ENCODE measurements at places on chromosomes 2 and 18.

DNA sequence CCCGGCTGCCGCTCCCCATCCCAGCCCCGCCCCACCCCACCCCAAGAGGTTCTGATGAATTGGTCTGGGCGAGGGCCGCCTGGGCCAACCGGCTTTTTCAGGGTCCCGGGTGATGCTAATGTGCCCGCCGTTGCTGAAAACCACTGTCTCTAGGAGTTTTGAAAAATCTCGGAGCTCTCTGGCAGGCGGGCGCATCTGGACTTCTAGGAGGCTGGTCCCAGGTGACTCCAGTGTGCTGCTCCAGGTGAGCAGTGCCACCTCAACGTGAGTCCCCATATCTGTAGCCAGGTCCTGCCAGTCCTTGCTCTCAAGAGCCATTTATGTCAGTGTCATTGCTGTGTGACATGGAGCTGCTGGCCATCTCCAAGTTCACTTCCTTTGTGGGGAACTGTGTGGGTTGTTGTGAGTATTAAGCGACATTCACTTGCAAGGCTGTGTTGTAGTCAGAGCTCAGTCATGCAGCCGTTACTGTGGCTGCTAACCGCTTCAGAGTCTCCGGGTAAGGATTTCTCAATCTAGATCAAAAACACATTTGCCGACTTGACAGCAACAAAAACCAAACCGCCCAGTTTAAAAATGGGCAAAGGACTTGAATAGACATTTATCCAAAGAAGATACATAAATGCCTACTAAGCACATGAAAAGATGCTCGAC, at the start of gene RFX8:
Gene RFX8 (minus strand): TSS at position 382 of the 654 bp plus-strand sequence. CDS start 8,264 bp downstream, outside the sequence.
- DNase-seq = no peak

DNA sequence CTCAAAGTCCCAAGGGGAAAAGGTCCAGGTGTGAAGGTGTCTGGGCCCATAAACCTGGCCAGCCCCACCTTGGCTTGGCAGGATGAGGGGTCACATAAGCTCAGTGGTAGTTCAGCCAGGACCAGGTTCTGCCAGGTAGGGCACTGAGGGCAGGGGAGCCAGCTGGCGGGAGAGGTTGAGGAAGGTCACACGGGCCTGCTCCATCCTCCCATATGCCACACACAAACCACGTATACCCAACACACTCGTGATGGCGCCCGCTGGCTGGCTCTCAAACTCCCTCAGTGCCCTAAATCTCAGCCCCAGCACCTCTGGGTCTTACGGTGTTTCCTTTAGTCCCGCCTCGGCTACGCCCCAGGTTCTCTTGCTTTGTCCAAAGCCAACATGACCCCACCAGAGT, 160.5 kb downstream of the ZFP36L2 start:
- DNase-seq = no peak

GRCh38 chr2:43774617-43775016, 778 bp downstream of the DYNC2LI1 start:
- no peak for DNase-seq

GRCh38 chr2:107669335-107669734, 157.4 kb upstream of the RGPD4 start:
- DNase-seq = no peak

GRCh38 chr2:40746191-40746590, 294.3 kb upstream of the SLC8A1 start:
- DNase-seq = no peak

GRCh38 chr2:188326669-188327301, 35.1 kb downstream of the GULP1 start:
- no peak for DNase-seq

- no peak for DNase-seq
These were observed 52.2 kb downstream of the FAM178B start for GRCh38 chr2:96934182-96934495.

DNA sequence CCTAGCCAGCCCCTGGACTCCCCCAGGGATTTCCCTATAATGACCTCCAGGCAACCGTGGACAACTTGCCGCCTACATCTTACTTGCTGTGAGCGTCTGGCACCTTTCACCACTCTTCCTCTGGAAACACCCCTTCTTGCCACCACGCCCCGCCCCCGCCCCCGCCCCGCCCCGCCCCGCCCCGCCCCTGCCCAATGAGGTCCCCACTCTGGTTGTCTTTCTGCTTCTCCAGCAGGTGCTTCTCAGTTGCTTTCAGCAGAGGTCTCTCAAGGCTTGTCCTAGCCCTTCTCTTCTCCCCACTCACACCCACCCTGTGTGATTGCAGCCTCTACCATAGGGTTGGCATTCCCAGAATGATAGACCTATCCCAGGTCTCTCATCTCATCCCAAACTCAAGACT, 214.5 kb downstream of the EN1 start:
- DNase-seq = no peak

DNA sequence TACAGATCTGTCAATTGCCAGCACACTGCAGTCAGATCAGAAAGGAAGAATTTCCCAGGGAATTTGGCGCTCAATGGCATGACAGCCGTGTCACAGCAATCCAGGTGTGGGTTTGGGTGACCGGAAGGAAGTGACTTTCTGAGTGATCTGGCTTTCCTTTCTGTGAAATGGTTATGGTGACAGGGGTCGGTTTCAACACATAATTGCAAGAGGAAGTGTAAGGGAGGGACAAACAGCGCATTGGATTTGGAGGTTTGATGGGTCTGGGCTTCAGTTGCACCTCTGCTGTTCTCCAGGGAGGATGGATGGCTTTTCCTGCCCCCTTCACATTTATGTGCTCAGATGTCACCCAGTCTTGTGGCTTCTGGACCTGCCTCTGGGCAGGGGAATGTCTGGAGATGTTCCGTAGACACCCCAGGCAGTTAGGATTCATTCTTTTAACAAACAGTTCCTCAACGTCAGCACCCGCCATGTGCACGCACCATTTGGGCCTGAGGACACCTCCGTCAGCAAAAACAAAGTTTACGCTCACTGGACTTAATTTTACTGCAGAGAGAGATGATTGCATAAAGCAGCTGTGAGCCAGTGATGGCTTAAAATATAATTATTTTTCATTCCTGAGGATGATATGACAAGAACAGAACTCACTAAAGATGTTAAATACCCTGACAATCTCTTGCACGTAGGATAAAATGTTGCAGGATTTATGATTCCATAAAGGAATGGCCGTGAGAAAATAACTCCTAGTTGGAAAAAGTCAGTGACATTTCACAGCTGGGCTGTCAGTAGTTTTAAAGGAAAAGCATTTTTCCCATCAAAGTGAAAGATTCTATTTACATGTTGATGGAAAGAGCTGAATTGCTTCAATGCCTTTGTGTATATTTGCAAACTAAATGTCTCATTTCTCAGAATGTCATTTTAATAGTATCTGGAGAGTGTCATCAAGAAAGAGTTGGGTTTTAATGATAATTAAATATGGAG, 36.9 kb downstream of the MBP start:
- DNase-seq = no peak

DNA sequence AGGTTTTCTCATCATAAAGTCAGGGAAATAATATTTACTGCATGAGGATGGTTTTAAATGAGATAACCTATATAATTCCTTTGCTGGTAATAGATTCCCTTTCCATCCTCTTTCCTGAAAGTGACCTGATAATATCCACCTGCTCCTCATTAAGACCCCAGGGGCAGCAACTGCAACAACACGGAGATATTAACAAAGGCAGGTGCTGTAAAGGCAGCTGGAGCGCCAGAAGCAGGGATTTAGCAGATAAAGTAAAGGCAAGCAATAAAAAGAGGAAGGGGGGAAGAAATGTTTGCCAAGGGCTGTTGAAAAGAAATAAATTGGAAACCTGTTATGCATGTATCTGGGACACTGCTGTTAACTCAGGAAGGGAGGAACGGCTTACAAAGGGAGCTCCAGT, 472.6 kb upstream of the KLHL29 start:
- DNase-seq = no peak

- no peak for DNase-seq
These were observed 75.1 kb downstream of the ACOXL start for GRCh38 chr2:110807522-110807921.

DNA sequence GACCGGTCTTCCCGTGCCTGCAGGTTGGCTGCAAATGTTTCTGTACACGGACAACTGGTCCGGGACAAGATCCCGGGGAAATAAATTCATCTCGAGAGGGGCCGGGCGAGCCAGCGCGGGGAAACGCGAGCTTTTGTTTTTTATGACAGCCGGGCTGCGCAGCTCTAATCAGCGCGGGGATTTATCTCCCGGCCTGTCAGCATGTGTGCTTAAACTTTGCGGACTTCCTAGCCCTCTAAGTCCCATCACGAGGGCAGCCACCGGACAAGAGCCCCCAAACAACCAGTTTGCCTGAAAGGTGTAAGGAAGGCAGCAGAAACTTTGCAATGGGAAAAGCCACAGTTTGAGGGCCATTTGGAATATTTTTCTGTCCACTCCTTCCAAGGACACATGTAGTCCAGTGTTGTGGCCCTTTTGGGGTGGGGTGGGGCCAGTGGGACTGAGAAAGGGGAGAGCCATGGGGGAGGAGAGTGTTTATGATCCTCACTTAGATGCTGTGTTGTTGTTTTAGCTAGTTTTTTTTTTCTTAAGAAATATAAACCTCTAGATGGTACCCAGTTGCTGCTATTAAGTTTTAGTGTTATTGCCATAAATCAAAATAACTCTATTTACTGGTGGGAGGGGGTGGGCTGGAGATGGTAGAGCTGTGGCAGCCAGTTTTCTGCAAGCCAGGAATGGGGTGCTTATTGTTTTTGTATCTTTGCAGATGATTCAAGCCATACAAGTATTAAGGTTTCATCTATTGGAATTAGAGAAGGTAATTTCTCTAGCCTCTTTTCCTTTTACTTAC, 6.0 kb downstream of the MEIS1 start:
- DNase-seq = no peak

GRCh38 chr2:165627470-165627869, 158.0 kb downstream of the CSRNP3 start:
- no peak for DNase-seq

- no peak for DNase-seq
These were observed 6.5 kb downstream of the MOGAT1 start for GRCh38 chr2:222677981-222678380.

- no peak for DNase-seq
These were observed 294.3 kb upstream of the KCNH7 start for GRCh38 chr2:163132850-163133249.

DNA sequence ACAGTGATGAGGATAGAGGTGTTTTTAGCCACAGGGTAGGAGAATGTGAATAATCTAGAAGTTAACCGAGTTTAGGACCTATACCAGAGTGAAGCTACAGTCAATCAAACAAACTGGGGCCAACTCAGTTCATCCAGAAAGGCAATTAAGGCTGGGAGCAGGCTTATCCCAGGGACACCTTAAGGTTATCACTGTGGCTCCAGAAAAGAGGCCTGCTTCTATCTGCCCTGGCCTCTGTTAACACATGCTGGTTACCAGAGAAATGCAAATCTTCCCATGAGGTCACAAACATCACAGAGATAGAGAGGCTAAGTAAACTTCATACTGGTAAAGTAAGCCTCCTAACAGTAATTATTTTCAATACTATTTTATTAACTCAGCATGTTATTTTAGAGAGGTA, 93.2 kb upstream of the GRB14 start:
- no peak for DNase-seq

GRCh38 chr2:41321351-41321750, 726.5 kb upstream of the PKDCC start:
- DNase-seq = no peak

DNA sequence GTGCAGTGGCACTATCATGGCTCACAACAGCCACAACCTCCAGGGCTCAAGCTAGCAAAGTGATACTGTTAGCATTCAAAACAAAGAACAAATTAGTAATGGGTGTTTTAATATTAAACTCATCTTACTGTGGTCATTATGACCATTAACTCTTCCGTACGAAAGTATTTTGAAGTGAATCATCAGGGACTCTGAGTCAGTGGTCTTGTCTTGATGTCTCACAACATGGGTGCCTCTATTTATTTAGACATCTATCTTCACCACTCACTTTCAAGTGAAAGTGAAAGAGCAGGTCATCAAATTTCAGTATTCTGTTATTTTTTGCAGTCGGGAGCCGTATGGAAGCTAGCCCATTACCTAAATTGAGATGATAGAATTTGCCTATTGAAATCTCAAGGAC, 1118.2 kb downstream of the DPP10 start:
- DNase-seq = no peak

DNA sequence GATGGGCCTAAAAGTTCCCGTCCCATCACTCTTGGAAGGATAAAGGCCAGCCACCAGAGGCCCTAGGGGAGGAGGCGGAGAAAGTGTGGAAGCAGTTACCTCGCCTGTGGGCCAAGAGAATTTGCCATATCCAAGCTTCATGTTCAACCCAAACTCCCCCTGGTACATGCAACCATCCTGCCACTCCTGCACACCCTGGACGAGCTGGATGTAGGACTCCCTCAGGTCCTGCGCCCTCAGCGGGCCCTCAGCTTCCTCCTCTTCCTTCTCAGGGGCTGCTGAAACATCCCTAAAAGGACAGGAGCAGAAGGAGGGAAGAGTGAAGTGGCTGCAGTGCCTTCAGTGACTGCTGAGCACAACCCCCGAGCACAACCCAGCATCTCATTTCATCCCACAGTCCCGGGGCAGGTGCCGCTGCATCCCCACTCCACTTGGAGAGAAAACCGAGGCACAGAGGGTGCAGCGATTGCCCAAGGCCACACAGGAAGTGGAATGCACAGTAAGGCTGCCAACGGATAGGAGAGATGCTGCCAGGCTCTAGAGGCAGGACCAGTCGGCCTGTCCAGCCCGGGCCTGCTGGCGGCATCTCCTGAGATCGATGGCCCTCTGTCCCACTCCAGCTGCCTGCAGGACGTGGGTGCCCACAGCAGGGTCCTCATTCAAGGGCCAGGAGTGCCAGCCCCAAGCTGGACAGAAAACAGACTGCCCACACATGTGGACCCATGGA, 2.9 kb downstream of the ANKMY1 start:
- no peak for DNase-seq

- DNase-seq = peak; percentile 37
These were observed 223.7 kb downstream of the CYP26B1 start for GRCh38 chr2:71923887-71924533.

DNA sequence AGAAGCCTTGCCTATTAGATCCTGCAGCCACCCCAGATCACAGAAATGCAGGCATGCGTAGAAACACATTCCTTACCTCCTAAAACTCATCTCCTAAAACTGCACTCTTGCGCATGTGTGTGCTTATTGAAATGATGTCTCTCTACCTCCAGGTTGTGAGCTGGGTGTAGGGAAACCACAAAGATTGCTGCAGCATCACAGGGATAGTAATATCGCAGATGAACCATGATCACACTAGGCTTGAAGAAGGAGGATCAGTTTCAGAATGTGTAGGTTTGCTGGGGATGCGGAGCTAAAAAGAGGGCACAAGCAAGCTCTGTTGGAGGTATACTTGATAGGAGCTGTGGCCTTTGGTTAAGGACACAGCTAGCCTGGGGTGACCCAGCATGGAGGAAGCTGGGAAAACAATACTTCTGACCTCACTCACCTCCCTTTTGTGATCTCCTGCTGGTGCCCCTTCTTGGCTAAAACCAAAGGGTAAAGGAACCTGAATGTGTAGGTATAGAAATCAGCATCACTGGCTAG, 118.8 kb downstream of the SETBP1 start:
- no peak for DNase-seq

- DNase-seq = no peak
These were observed 13.6 kb upstream of the TEX51 start for GRCh38 chr2:126884861-126885750.
